ENCODE measurements at places on chromosomes 13 and 19. TPM values are rescaled to one million over a fixed set of nuclear protein-coding genes. Genes with fewer than 3 reads are reported as not detected.

The TEX101 gene
- total RNA-seq: not detected

The PRX gene
- total RNA-seq: 0.95 TPM

The TMEM238 gene
- total RNA-seq: 0.51 TPM

The ANKRD24 gene
- 0.16 TPM for total RNA-seq

The TRPM4 gene
- total RNA-seq: 3.4 TPM

The ZNF763 gene
- total RNA-seq: 1.8 TPM

The MRPL34 gene
- 48.4 TPM for total RNA-seq

Data from SK-MEL-5 (cell line).